Foreskin keratinocyte (primary cell): ENCODE measurements at places on chromosomes 13 and 19.
A peak's percentile ranks its signal among the peaks of the same experiment; 100 is the strongest.

GRCh38 chr13:21059641-21060337 lies 1.6 kb downstream of the LATS2 start:
- DNase-seq: no peak

DNA sequence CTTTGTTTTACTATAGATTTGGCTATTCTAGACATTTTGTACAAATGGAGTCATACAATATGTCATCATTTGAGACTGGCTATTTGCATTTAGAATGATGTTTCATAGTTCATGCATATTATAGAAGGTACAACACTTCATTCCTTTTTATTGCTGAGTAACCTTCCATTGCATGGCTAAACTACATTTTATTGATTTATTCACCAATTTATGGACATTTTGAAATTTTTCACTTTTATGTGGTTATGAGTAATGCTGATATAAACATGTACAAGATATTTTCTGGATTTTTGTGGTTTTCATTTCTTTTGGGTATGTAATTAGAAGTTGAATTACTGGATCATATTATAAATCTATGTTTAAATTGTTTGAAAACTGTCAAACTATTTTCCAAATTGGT lies 710.3 kb upstream of the SLITRK5 start:
- peak; percentile 73 for DNase-seq

GRCh38 chr13:100176801-100177400 lies 88.0 kb downstream of the PCCA start:
- peak; percentile 19 for DNase-seq

DNA sequence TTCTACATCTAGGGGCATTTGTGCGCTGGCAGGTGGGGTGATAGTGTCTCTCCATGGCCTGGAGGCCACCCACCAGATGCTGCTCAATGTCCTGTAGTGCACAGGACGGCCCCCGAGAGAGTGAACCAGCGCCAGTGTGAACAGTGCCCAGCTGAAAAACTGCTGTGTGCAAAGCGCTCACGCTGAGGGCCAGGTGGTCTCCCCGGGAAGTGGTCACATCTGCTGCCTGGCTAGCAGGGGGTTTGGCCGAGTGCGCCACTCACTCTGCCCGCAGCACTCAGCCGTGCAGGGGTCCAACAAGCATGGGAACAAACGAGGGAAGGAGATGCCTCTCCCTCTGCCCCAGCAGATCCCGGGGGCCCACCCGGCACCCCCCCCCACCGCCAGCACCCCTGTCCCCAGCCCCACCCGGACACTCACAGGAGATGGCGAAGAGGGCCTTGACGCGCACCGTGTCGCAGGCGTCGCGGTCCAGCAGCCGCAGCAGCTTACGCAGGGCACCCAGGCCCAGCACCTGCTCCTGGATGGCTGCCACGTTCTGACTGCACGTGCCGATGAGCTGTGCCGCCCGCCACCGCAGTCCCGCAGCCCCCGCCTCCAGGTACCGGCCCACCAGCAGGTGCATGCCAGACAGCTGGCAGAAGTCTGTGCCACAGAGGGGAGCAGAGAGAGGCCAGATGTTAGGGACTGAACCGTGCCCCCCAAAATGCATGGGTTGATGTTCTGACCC lies 5.8 kb downstream of the HSPBP1 start:
- no peak for DNase-seq

- DNase-seq: no peak
Observed at GRCh38 chr13:32023698-32024097, 7.9 kb upstream of the FRY start.
